Substantia nigra (tissue), 51 donors: ENCODE measurements at places on chromosomes 1 and 21.

DNA sequence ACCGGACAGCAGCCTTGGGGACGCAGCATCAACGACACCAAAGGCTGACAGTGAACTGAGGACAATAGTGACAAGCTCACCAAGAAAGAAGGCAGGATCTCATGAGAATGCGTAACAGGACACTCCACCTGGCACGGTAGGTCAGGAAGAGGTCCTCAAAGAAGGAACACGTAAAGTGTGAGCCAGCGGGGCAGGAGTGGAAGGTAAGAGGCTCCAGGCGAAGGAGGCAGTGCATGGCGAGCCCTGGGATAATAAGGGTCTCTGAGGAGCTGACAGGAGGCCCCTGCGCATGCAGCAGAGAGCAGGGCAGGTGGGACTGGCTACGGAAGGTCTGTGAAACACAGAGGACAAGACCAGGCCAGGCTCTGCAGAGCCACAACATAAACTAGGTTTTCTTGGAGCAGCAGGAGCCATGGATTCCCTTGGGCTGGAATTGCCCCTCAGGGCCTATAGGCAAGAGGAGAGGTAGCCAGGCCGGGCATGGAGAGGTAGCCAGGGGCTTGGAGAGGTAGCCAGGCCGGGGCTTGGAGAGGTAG is 8.2 kb downstream of the LSS start:
- DNase-seq, result no peak

GRCh38 chr21:25887646-25888306 is 153.0 kb downstream of the GABPA start:
- DNase-seq, result no peak

DNA sequence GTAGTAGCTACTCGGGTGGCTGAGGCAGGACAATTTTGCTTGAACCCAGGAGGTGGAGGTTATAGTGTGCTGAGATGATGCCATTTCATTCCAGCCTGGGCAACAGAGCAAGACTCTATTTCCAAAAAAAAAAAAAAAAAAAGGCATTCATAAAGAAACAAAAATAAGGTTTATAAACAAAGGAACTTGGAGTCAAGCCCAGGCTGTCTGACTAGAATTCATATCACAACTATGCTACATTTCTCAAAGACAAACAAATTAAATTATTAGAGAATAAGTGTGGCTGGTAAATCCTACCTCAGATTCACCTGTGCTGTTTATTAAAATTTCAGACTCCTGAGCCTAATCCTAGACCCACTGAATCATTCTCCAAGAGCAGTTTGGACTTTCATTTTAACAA is 4.2 kb downstream of the GCLM start:
- no peak for DNase-seq

DNA sequence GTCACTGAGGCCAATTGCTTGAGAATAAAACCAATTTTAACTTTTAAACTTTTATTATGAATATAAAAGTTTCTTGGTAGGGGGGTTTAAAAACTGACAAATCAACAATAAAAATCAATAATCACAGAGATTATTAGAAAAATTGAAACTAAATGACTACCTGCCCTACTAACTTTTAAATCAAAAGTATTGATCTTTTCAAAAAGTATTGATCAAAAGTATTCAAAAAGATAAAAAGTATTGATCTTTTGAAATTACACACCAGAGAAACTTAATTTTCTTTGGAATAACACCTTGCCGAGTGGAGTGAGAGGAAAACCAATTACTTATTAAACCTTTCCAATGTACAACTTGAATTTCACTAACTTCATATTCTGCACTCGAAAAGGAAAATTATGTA is 2.2 kb downstream of the SLC30A1 start:
- no peak for DNase-seq

- DNase-seq, result peak; percentile 22
These were observed 52.4 kb upstream of the H6PD start for GRCh38 chr1:9181990-9182783.

DNA sequence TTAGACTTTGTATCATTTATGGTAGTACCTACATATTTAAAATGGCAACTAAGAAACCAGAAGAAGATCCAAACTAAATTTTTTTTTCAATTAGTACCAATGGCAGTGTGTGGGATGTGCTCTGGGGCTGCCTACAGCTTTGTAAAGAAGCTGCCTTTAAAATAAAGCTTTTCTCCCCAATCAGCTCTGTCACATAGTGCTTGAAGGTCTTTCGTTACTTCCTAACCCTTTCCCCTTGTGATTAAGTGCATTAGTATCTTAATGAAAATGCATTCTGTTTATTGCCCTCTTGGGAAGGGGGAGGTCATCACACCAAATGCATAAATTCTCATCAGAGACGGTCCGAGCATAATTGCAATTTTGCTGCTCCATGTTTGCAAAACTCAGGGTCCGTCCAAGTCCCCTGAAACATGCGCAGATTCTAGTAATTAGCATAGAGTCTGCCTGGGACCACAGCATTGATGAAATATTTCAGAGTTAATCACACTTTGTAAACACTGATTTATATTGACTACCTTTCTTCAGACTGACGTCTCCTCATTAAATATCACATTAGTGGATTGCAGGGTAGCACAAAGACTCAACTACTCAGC is 71.3 kb downstream of the ESRRG start:
- DNase-seq, result no peak

GRCh38 chr1:57208741-57209302 is 215.0 kb downstream of the DAB1 start:
- DNase-seq, result peak; percentile 15

GRCh38 chr1:15833842-15834405 is 13.6 kb upstream of the SPEN start:
- DNase-seq, result no peak

GRCh38 chr1:51305371-51305823 is 25.0 kb downstream of the TTC39A start:
- no peak for DNase-seq

DNA sequence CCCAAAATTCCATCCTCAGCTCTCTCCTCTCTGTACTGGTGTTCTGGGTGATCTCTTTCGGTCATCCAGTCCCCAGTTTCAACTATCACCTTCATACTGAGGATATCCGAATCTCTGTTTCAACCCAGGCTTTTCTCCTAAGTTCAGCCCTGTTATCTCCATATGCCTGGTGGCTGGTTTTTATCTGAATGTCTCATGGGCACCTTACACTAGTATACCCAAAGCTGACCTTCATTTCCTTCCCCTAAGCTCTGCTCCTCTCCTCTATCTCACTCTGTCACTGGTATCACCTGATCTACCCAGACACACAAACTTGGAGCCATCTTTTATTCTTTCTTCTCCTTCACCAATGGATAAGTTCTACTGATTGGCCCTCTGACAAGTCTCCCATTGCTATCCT is 53.0 kb downstream of the LRRC71 start:
- DNase-seq, result no peak

DNA sequence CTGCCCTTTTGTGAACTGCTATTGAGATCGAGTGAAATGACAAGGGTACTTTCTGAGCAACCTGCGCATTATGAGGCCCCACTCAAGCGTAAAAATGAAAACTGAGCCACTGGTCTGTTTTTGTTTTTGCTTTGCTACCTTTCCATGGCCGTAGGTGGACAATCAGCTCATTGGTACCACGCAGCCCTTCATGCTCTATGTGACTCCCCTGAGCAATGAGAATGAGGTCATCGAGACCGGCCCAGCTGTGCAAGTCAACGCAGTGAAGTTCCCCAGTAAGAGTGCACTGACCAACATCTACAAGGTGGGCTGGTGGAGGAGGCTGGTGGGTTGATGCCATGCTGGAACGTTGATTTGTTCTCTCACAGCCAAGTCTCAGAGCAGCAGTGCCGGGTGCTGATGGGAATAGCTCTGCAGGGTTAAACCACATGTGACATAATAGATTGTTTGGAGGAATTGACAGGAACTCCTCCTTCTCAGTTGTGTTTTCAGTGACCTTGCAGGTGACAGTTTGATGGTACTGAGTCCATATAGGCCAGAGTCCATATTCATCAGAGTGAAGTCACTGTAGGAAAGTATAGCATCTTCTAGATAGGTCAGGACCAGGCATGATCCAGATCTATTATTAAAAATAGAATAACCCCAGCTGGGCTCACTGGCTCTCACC is 170.3 kb downstream of the VPS13D start:
- DNase-seq, result no peak

DNA sequence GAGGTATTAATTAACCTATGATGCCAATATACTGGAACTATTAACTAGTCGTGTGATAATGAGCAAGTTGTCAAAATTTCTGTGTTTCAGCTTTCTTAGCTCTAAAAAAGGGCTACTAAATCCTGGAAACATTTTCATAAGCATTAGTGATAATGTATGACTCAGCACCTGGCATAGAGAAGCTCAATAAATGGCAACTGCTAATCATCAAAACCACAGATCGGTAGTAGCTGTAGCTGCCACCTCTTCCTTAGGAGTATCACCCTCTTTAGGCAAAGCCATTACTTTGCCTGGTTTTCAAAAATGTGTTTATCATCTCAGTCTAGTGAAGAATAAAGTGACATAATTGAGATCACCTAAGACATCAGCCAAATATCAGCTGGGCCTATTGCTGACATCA is 75.5 kb downstream of the TPR start:
- DNase-seq, result no peak

GRCh38 chr1:13832536-13832935 is 132.5 kb downstream of the PRDM2 start:
- no peak for DNase-seq

DNA sequence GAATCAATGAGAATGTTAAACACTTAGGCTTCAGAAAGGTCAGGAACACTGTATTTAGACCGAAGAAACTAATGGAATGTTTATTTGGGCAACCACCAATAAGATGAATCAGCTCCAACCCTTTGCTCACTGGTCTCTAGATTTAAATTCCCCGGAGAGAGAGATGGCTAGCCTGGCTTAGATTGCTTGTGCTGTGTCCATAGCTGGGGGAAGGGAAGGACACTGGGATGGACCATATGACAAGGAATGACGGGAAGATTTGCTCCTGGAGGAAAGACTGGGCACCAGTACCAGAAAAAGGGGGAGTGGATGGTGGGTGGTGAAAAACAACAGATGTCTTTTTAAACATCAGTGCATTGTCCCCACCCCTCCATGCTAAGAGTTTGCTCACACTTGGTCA is 426.6 kb downstream of the DUSP10 start:
- no peak for DNase-seq

GRCh38 chr1:224828691-224829090 is 100.8 kb upstream of the DNAH14 start:
- DNase-seq, result no peak

GRCh38 chr1:202291961-202292712 is 49.6 kb downstream of the UBE2T start:
- no peak for DNase-seq

- DNase-seq, result no peak
These were observed 2.8 kb downstream of the STPG1 start for GRCh38 chr1:24410750-24411149.

DNA sequence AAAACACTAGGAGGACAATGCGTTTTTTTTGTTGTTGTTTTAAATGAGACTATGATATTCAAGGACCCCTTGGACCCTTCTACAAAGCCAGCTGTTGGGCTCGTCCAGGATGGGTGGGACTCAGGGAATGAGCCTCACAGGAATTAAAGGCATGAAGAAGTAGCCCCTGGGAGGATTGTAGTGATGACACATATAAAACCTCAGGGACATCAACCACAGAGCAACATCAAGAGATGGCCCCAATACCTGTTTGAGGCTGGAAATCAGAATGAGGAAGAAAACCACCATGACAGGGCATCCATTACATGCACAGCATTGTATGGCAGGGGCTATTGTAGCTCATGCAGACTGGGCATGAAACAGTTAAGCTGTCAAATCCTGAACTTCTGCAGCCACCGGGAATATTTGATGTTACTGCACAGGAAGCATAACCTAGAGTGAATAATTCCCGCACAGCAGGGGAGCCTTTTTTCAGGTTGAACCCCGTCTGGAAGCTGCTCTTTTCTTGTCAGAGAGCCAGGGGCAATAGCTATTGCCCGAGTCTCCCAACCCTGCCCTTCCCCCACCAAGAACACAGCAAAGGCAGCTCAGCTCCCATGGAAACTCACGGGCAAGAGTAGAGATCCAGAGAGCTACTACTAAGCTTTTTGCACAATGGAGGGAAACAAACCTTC is 140.2 kb upstream of the FGGY start:
- no peak for DNase-seq

DNA sequence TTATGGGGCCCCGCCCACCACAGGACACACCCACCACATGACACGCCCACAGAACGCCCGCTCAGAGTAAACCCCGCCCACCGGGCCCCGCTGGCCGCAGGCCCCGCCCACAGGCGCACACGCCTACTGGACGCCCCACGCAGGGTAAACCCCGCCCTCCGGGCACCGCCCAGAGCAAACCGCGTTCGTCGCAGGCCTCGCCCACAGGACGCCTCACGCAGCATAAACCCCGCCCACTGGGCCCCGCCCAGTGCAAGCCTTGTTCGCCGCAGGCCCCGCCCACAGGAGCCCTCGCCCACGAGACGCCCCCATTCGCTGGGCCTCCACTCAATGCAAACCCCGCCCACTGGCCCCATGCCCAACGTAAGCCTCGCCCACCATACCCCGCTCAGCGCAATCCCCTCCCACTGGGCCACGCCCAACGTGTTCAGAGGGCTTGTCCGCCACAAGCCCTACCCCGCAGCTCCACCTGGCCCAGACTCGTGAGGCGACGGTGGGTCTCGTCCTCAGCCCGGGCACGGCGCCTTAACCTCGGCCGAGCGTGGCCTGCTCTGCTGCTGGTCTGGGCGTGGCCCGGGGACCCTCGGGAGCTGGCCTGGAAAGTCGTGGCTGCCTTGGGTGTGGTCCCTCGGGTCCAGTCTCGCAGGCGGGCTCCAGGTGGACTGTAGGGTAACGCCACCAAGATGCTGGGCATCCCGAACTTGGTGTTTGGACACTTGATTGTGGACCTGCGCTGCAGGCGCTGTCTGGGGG is 401 bp upstream of the TMEM52 start:
- peak; percentile 85 for DNase-seq

DNA sequence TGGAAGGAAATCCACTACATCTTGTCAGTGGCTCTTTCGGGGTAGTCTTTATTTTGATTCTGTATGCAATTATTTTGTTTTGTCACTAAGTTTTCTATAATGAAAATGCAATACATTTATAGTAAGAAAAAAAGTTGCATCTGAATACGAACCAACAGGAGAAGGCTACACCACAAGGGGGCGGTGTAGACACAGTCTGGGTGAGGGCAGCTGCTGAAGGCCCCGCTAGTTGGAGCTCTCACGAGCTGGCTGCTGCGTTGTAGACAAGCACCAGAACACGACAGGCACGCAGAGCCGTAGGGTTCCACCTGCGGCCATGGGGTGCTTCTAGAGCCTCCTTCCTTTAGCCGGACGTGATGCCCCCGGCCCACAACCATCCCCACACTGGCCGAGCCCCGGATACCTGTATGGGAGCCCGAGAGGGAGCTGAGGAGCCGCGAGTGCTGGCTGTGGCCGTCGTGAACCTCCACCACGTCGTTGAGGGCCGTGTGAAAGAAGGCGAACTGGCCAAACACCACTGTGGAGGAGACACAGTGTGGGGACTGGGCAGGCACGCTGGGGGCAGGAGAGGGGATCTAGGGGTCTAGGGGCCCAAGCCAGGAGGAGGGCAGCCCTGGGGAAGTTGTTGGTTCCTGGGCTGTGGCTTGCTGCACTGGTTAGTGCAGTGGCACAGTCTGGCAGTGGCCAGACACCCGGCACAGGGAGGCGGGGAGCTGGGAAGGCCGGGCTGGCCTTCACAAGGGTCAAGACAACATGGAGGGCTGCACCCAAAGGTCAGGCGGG is 160.8 kb downstream of the ZSCAN20 start:
- DNase-seq, result peak; percentile 82

- DNase-seq, result no peak
These were observed 2.6 kb upstream of the MYSM1 start for GRCh38 chr1:58702261-58703141.
